ENCODE measurements at places on chromosomes 5 and 9.

- DNase-seq, result no peak
These were observed 140.0 kb downstream of the BARX1 start for GRCh38 chr9:93815135-93815534.

DNA sequence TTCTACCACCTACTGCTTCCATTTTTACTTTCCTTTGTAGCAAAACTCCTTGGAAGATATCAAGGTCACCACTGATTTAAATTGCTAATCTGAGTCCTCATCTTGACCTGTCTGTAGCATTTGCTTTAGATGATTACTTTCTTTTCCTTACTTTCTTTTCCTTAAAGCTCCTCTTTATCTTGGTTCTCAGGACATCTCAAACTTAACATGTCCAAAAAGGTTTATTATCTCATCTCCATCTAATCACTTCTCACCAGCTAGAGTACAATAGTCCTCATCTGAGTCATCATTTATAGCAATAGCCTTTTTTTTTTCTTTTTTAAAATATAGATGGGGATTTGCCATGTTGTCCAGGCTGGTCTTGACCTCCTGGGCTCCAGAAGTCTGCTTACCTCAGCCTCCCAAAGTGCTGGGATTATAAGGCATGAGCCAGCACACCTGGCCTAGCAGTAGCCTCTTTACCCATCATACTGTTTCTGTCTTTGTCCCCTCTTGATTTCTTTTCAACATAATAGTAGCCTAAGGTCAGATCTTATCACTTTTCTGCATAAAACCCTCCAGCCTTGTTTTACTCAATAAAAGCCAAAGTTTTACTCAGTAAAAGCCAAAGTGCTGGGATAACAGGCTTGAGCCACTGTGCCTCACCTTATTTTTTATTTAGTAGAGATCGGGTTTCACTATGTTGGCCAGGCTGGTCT lies 32.9 kb upstream of the GPR21 start:
- no peak for DNase-seq

GRCh38 chr5:160237571-160238093 lies 8.3 kb downstream of the FABP6 start:
- no peak for DNase-seq

DNA sequence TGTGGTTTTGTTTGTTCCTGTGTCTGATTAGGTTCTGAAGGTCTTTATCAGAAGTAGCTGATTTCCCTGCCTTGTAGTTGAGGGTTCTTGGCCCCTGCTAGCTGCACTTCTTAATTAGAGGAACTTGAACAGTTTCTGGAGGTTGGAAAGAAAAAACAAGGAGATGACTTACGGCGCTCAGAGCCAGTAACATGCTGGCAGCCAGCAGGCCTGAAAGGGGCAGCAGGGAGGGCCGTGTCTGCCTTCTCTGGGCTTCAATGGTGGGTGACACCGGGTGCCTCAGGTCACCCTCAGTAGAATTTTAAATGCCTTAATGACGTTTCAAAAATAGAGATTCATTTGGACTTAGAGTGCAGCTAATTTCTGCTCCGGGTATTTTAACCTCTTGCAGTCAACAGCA lies 15.8 kb downstream of the UBE2QL1 start:
- no peak for DNase-seq

Measured in NCI-H446 treated with DMSO at 0.1 percent for 48 hours (cell line).